GM18507 (cell line): ENCODE measurements at places on chromosomes 12 and 14.

GRCh38 chr12:62834406-62834805 lies 100.5 kb downstream of the PPM1H start:
- no peak for DNase-seq

- DNase-seq: no peak
Measured at GRCh38 chr12:121167951-121168350, 35.3 kb downstream of the P2RX7 start.

- no peak for DNase-seq
Measured at GRCh38 chr12:46917821-46918220, 92.0 kb upstream of the SLC38A4 start.

DNA sequence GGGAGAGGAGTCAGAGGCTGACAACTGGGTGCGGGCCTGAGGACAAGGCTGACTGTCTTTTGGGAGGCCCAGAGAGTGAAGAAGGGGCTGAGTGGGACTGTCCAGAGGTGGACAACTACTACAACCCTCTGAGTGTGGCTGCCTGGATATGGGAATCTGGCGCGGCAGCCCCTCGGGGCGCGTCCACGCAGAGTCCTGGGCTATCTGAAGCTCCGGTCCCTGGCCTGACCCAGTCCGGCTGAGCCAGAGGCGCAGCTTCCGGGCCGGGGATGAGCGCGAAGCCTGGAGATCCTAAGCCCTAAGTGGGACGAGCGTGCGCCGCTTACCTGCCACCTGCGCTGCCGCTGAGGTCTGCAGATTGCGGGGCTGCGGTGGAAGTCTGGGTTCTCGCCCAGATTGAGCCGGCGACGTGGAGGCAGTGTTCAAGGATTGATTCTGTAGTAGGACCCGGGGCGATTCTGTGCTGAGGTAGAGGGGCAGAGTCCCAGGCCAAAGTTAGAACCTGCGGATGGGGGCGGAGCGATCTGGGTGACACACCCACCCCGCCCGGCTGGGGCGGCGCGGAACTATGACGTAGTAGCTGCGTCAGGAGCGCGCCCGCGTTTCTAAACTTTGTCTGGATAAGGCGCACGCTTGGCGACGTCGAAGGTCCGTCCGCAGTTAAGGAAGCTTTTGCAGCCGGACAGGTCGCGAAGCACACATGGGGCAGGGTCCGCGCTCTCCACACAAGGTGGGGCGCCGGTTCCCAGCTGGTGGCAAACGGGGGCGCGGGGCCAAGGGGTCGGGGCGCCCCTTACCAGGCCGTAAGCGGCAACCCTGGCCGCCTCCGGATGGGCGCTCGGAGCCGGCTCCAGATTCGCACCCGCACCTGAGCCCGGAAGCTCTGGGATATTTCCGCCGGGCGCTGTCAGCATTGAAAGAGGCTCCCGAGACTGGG lies at the start of the genes DHRS1 and NOP9:
DHRS1 (minus strand) TSS at position 526 of the 937 bp plus-strand sequence. CDS start 674 bp downstream, outside the sequence.
NOP9 (plus strand) TSS at position 596 of the 937 bp plus-strand sequence; CDS start at position 701, 105 bp downstream.
- DNase-seq: peak; percentile 96

GRCh38 chr14:87878959-87879358 lies 114.0 kb downstream of the GALC start:
- no peak for DNase-seq

GRCh38 chr14:34350903-34351302 lies 111.1 kb downstream of the SPTSSA start:
- no peak for DNase-seq

DNA sequence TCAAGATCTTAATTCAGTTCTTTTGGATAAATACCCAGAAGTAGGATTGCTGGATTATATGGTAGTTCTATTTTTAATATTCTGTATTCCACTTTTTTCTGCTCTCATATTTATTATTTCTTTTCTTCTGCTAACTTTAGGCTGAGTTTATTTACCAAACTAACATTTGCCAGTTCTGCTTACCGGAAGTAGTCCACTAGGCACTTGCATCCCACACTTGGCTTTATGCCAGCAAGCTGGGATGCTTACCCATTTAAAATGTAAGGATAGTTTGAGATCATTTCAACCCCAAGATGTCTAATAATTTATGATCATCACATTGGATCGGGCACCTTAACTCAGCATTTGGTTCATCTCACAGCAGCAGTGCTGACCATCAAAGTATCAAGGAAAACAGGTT lies 96.8 kb downstream of the PIK3C2G start:
- DNase-seq: no peak

DNA sequence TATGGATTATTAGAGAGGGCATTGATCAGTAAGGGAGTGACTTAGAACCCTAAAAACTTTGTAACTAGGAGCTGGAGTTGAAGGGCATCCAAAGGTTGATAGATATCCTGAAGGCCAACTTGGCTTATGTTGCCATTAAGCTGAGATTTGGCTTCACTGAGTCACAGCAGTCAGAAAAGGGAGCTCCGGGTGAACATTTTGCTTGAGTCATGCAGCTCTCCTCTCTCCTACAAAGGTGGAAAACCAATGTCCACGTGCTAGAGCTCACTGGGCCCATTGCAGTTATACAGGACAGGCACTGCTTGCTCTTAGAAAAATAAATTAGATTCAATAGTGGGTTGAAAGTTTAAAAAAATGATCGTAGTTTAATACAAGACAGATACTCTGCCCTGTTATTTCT lies 87.3 kb upstream of the LRIG3 start:
- no peak for DNase-seq

- DNase-seq: no peak
Measured at GRCh38 chr12:54596526-54596946, 8.1 kb upstream of the PPP1R1A start.

GRCh38 chr12:48142818-48143674 lies 14.3 kb downstream of the ASB8 start:
- no peak for DNase-seq

GRCh38 chr12:127293507-127294310 lies 973.3 kb upstream of the TMEM132C start:
- no peak for DNase-seq

GRCh38 chr14:28875934-28876571 lies 109.5 kb downstream of the FOXG1 start:
- DNase-seq: no peak

GRCh38 chr14:64838656-64839055 lies 41.1 kb downstream of the SPTB start:
- no peak for DNase-seq

- no peak for DNase-seq
Measured at GRCh38 chr14:25803386-25804018, 753.6 kb upstream of the STXBP6 start.

DNA sequence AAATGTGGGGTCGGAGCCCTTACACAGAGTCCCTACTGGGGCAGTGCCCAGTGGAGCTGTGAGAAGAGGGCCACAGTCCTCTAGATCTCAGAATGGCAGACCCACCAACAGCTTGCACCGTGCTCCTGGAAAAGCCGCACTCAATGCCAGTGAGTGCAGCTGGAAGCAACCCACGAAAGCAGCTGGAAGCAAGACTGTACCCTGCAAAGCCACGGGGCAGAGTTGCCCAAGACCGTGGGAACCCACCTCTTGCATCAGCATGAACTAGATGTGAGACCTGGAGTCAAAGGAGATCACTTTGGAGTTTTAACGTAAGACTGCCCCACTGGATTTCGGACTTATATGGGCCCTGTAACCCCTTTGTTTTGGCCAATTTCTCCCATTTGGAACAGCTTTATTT lies 12.3 kb downstream of the GTF2A1 start:
- DNase-seq: no peak

DNA sequence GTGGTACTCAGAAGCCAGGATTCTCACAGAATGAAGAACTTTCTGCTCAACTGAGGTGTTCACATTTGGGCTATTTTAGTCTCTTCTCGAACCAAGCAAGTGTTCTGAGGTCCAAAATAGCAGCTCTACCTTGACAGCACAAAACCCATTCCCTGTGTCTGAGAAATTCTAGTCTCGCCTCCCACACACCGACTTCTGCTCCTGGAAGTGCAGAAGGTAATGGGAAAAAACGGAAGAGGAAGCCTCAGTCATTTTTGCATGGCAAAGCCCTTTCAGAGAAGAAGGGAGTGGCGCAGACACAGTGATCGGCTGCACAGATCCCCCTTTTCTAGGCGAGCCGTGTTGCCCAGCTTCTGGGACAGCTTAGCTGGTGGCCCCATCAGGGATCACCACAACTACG lies 31.2 kb upstream of the VPS33A start:
- no peak for DNase-seq

DNA sequence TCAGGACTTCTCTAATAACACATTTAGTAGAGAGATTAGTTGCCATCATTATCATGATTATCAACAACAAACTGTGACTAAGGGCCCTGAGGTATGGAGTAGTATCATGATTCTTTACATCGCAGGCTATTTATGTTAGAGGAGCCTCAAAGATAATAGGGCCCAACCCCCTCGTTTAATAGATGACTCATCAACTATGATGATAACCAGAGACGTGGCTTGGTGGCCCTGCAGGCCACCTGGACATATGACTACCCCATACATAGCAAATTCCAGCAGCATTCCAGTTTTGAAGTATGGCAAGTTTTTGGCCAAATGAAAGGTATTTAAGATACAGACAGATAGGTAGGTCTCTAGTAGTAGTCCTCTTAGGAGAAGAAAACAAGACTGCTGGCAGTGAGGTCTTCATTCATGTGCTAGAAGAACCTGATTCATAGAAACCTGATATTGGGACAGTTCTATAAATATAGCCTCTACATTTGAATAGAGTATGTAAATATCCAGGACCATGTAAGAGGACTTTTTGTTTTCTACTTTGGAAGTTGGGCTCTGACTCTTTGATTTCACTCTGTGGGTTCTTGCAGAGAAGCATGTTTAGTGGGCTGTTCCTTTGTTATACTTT lies 5.6 kb downstream of the RIC8B start:
- DNase-seq: no peak

DNA sequence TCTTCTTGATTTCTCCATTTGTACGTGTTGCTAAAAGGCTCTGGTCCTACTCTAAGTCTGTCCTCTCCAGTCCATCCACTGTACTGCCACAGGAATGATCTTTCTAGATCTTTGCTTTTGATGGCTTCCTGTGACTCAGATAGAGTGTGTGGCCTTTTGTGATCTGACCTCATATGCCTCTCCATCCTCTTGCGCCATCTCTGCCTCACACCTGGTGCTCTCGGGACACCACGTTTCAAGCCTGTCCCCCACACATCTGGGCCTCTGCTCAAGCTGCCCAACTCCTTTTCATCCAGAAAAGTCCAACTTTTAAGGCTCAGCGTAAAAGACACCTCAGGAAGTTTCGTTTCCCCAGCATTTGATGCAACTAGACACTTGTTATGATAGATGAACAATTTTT lies 39.0 kb downstream of the DCAF4 start:
- no peak for DNase-seq

DNA sequence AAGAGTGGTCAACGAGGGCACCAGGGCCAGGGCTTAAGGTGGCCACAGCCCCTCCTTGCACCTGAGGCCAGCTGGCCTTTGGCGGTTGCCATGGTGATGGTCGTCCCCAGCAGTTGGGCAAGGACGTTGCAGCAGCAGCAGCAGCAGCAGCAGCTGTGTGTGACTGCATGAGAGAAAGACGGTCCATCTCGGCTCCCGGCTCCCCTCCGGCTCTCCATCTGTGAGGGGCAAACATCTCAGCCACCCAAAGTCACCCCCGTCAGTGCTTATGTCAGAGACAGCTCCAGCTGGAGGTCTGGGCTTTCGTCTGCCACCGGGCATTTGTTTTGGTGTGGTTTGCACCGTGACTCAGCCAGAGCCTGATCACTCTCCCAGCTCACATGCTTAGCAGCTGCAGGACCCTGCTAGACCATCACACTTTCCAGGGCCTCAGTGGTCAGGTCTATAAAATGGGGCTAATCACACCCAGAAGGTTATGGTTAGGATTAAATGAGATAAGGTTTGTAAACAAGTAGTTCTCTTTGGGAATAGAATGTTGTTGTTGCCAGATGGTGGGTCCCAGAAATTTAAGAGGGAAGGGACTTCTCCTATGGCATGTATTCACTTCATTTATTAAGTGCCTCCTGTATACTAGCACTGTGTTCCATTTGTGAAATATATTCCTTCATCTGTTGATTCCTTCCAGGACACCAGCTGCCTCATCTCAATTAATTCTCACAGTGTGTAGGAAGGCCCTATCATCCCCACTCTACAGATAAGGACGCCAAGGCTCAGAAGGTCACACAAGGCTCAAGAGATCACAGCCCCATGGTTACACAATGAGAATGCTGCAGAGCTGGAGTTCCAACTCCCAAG lies 212.6 kb upstream of the LHX5 start:
- no peak for DNase-seq

- no peak for DNase-seq
Measured at GRCh38 chr12:51262758-51263177, 7.4 kb downstream of the SMAGP start.

DNA sequence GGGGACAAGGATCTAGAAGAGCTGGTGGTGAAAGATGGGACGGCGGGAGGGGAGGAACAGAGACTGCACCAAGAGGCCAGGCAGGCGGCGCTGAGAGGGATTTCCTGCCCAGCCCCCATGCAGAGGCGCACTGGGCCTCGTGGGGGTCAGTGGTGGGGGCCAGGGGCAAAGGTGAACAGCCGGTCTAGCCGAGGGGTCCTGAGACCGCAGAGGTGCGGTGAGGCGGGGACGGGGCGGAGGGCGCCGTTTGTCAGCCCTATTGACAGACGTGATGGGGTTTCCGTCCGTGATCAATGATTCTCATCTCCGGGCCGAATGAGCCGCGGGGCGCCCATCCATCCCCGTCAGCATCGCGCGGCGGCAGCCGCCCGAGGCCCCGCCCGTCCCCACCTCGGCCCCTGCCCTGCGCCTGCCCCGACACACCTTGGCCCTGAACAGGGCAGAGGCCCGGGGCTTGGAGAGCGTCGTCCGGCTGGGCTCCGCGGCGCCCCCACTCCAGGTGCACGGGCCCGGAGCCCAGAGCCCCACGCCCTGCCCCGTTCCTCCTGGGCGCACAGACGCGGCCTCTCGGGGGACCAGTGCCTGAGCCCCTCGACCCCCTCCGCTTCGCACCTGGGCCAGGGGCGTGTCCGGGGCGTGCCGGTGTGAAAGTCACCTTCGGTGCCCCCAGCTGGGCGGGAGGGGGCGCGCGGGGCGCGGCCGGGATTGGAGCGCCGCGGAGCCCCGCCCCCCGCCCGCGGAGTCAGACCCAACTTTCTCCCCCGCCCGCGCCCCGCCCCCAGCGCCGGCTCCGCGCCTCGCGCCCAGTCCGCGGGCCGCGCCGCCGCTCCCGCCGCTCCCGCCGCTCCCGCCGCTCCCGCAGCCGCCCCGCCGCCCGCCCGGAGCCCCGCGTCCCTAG lies at the start of gene NXPH4:
NXPH4 (plus strand) TSS at position 781 of the 898 bp plus-strand sequence. CDS start 176 bp downstream, outside the sequence.
- DNase-seq: no peak
